ENCODE measurements at places on chromosomes 13 and 19.

DNA sequence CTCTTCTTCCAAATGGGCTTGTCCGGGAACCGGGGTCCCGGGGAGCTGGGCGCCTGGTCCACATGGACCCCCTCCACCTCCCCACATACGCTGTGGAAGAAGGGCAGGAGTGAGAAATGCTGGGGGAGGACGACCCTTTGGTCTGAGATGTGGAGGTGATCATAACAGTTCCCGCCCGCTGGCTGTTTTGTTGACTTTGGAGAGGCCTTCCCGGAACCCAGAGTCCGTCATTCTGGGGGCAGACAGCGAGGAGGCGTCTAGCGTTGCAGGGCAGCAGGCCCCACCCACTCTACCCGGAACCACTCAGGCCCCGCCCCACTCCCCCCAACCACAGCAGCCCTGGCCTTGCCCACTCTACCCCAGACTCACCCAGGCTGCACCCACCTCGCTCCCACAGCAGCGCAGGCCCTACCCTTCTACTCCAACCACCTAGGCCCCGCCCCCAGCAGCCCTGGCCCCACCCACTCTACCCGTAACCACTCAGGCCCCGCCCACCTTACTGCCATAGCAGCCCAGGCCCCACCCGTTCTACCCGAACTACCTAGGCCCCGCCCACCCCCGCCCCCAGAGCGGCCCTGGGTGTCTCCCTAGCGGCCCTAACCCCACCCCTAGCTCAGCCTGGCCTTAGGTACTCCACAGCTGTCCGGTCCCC is 7.1 kb downstream of the GPR108 start:
- DNase-seq, result no peak

DNA sequence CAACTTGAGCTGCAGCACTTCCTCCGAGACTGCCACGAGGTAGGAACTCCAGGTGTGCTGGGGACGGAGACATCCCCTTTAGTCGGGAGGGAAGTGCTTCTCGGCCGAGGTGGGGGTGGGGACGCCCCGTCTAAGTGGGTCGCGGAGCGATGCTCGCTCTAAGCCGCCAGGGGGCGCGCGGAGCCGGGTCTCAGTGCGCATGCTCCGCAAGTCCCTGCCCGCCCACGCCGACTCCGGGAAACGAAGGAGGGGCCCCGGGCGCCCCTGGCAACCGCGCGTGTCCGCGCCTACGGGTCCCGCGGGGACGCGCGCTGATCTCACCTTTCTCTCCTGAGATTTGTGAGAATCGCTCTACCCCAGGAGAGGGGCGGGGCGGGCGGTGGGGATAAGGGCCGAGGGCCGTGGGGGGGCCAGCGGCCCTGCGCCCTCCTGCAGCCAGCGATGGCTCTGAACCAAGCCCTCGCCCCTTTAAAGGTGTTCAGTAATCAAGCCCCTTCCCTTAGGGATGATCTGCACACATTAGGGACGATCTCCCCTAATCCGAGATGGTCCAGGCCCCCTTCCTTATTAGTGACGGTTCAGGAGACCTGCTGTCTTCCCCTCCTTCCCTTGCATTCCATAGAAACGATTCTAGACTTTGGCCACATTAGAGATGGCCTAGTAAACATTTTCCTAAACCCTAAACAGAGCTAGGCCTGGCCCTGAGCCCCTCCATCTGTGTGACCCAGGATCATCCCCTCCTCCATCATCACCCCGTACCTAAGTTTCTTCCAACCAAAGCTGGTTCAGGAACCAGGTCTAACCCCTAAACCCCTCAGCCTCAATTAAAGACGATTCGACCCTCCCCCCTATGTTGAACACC is 47.3 kb upstream of the SHKBP1 start:
- DNase-seq, result peak; percentile 82

- DNase-seq, result no peak
These were observed 485.4 kb downstream of the KLF5 start for GRCh38 chr13:73544175-73544574.

- DNase-seq, result no peak
These were observed 10.4 kb downstream of the ZNF91 start for GRCh38 chr19:23384858-23385257.

GRCh38 chr19:55692681-55693081 is 17.7 kb downstream of the EPN1 start:
- no peak for DNase-seq

GRCh38 chr13:29595380-29596063 is at the start of gene SLC7A1:
TSS of gene SLC7A1 (minus strand) at chr13:29595688. CDS start at chr13:29536188, 59,500 bp downstream.
- peak; percentile 71 for DNase-seq

DNA sequence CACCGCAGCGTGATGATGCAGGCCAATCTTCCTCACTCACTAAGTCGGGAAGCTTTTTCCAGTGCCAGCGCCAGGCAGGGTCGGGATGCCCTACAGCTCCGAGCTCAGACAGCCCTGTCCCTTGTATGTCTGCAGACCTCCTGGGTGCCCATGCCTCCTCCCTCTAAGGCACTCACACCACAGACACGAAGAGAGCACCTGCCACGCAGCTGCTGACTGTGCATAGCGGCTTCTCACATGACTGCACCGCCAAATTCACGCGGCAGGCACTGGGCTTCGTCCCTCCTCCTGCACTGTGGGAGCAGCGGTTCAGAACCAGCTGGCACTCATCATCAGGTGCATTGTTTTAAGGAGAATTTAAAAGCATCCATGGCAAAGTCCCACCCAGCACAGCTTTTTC is 88.1 kb downstream of the SLC7A1 start:
- no peak for DNase-seq

DNA sequence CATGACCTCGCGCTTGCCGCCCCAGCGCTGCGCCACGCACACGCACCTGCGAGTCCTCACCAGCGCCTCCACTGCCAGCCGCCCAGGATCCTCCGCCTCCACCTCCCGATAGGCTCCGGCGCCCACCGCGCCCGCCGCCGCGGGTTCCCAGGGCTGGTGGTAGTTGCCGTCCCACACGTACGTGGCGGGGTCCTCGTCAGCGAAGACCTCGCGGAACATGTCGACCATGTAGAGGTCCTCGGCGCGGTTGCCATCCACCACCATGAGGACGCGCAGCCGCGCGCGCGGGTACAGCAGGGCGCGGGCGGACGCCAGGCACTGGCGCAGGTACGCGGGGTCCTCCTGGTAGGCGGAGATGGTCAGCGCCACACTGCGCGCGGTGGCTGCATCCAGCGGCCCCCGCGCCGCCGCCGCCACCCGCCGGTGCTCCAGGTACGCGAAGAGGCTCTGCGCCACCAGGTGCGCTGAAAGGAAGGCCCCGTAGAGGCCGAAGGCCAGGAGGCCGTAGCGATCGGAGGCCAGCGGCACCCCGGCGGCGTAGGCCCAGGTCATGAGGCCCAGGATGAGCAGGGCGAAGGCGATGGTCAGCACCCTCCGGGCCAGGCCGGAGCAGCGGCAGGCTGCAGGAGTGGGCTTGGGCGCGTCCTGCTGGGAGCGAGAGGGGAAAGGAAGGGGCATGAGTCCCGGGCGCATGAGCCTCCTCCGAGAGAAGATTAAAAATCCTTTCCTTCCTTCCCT is 4.4 kb downstream of the HAS1 start:
- no peak for DNase-seq

- peak; percentile 5 for DNase-seq
These were observed 152.6 kb downstream of the KLF12 start for GRCh38 chr13:73981595-73981994.

- peak; percentile 38 for DNase-seq
These were observed 8.3 kb upstream of the SYCN start for GRCh38 chr19:39212375-39212742.

DNA sequence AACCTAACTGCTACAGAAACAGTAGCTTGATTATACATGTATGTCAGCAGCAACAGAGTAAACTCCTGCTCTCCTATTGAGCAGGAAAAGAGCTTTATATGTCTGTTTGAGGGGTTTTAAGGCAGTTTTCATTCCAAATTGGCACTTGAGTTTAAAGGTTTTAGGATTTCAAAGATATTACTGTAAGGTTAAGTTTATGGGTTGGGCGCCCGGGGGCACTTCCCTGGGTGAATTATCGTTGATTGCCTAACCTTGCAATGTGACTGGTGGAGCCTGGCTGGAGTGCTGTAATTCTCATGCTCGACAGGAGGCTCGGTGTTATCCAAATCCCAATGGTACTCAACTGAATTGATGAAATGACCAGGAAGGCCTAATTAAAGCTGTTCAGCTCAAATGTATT is 1586.1 kb downstream of the OLFM4 start:
- no peak for DNase-seq

GRCh38 chr13:28411831-28412353 is 83.0 kb downstream of the FLT1 start:
- DNase-seq, result no peak

- peak; percentile 32 for DNase-seq
These were observed 6.0 kb downstream of the RDH8 start for GRCh38 chr19:10019246-10019645.

DNA sequence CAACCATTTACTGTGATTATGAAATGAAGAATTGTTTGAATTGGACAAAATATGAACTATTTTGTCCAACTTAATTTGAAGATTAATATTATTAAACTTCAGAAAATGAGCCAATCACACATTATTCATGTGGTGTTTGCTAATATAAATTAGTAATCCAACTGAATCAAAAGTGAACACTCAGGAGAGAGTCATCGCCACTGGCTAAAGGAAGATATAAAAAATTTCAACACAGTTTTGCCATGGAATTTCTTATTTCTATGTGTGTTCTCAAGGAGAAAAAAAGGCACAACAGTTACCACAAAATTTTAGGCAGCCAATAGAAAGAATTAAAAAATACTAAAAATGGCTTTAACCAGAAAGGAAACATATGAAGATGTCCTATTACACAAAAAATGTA is 2683.8 kb downstream of the PCDH9 start:
- DNase-seq, result no peak

DNA sequence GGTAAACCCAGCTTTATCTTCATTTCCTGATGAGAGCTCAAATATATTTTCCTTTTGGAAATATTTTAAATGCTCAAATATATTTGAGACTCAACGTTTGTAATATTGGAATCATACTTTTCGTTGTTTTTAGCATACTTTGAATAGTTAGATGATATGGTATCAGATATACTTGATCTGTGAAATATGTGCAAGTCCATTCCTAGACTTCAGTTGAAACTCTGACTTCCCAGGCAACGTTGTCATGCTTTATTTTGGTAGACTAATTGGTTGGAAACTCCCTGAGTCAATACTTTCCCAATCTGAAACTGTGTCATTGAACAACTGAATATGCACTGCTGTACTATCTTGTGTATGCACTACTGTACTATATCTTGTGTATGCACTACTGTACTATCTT is 378.5 kb downstream of the MYO16 start:
- peak; percentile 16 for DNase-seq

- peak; percentile 34 for DNase-seq
These were observed 100.2 kb upstream of the MBNL2 start for GRCh38 chr13:97121894-97122293.

GRCh38 chr13:78596736-78597601 is 6.4 kb downstream of the POU4F1 start:
- no peak for DNase-seq

DNA sequence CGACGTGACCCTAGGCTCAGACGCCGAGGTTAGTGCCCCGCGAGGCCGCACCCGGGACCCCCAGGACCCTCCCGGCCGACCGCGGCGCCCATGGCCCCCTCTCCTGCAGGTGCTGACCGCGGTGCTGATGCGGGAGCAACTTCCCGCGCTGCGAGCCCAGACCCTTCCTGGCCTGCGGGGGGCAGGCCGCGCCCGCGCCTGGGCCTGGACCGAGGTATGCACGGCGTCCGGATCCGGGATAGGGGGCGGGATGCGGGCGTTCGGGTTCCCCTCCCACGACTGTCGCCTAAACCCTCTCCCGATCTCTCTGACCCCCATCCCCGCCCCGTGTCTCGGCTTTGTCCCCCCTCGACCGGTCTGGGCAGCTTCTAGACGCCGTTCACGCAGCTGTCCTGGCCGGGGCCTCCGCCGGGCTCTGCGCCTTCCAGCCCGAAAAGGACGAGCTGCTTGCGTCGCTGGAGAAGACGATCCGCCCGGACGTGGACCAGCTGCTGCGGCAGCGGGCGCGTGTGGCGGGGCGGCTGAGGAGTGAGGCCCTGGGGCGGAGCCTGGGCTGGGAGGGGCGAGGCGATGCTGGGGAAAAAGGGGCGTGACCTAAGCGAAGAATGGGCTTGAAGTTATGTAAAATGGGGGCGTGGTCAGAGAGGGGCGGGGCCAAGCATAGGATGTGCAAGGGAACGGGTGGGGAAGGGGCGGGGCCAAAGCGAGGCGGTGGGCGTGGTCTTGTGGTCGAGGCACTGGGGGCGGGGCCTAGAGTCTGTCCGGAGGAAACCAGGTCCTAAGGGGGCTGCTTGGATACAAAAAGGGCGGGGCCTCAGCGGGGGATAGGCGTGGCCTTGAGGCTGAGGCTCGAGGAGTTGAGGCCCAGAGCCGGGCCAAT is 16.0 kb upstream of the COLGALT1 start:
- peak; percentile 98 for DNase-seq

GRCh38 chr13:63983366-63983765 is 2567.7 kb upstream of the PCDH20 start:
- DNase-seq, result peak; percentile 5

DNA sequence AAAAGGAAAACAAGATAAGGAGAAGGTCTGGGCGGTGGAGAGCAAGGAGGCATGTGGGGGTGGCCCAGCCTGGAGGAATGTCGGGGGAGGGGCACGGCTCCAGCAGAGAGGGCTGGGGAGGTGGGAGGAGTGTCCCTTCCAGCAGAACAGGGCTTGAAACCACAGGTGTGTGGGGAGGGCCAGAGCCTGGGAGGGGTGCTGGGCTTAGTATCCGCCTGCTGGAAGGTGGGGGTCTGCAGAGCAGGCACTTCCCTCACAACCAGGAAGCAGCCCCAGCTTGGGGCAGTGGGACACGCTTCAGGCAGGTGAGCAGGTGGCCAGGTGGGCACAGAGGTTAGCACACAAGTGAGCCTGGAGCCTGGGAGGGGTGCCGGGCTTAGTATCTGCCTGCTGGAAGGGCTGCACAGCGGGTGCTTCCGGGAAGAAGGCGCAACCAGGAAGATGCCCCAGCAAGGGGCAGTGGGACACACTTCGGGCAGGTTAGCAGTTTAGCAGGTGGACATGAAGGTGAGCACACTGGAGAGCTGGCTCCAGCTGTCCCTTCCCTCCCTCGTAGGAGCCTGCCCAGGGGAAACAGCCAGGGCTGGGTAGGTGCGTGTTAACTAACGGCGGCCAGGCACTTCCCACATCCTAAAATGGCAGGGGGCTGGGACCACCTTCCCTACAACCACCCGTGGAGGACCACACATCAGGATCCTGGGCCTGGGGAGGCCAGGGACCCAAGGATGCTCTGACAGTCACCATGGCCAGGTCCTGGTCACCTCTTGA is 3.0 kb downstream of the GAS6 start:
- no peak for DNase-seq

DNA sequence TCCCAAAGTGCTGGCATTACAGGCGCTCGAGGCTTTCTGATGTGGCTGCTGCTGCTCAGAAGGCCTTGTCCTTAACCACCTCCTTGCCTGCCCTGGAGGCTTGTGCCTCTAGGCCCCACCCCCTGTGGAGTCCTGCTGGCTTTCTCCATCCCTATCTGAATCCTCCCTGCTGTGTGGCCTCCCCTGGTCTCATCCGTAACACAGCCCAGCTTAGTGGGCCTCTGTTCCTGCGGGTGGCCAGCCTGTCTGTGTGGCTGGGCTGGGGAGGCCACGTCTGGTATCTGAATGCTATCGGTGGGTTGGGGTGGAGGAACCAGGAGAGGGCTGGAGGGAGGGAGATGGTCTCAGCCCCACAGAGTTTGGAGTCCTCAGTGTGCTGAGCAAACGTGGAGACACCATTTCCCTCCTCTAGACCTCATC is 4.7 kb downstream of the RPL28 start:
- DNase-seq, result no peak
